ENCODE measurements at places on chromosomes 7 and 10. TPM values are rescaled to one million over a fixed set of nuclear protein-coding genes. Genes with fewer than 3 reads are reported as not detected.

SDK1 gene
- 0.32 TPM for total RNA-seq

CCDC3 gene
- 0.61 TPM for total RNA-seq

SH2D4B gene
- 0.30 TPM for total RNA-seq

ZPBP gene
- not detected for total RNA-seq

CELF2 gene
- total RNA-seq: 4.5 TPM

FFAR4 gene
- not detected for total RNA-seq

SYT15B gene
- total RNA-seq: not detected

APBB1IP gene
- total RNA-seq: not detected

SNX10 gene
- total RNA-seq: 0.32 TPM

CYP26C1 gene
- 0.32 TPM for total RNA-seq
